Parietal lobe (tissue), 2 donors: ENCODE measurements at places on chromosomes 5 and 9. TPM values are rescaled to one million over a fixed set of nuclear protein-coding genes. Genes with fewer than 3 reads are reported as not detected.

FAM78A gene
- 1.9 TPM for total RNA-seq

CSF1R gene
- 8.8 TPM for total RNA-seq

NR5A1 gene
- total RNA-seq, result not detected

ATP10B gene
- total RNA-seq, result 7.2 TPM

RNF44 gene
- 21.0 TPM for total RNA-seq

FAM169A gene
- total RNA-seq, result 58.2 TPM

VCAN gene
- total RNA-seq, result 439 TPM

RORB gene
- 55.7 TPM for total RNA-seq

SPINK13 gene
- not detected for total RNA-seq

PCA3 gene
- 1.6 TPM for total RNA-seq

ROR2 gene
- total RNA-seq, result 0.94 TPM

OMD gene
- total RNA-seq, result not detected

TTC23L gene
- 8.5 TPM for total RNA-seq

FGD3 gene
- 32.2 TPM for total RNA-seq

PCDHGB5 gene
- total RNA-seq, result 41.6 TPM

FRMPD1 gene
- 1.3 TPM for total RNA-seq

C1QTNF3 gene
- 30.4 TPM for total RNA-seq

PCDHA5 gene
- total RNA-seq, result 23.2 TPM
